ENCODE measurements at places on chromosomes 16 and 17. TPM values are rescaled to one million over a fixed set of nuclear protein-coding genes. Genes with fewer than 3 reads are reported as not detected.

DNA sequence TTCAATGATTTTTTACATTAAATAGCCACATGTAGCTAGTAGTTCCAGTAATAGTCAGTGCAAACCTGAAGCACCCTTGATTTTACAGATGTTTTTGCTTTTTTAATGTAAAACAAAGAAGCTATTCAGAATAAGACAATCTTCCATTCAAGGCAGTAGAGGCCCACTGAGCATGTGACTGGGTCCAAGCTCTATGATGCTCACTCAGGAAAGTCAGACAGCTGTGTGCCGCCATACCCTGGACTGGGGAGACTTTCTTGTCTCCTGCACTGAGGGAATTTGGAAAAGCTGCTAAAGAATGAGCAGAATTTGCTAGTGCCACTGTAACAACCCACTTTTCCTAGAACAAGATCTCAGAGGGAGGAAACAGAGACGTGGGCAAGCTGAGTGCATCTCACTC is 11.5 kb downstream of the CENPN start:
- no peak for DNase-seq
- no peaks in the 10 kb centered on the region for H3K27me3 ChIP-seq
- H3K36me3 ChIP-seq: peaks cover 53% of the 10 kb centered on the region
- H3K27ac ChIP-seq: no peak overlapping the region
- no peak overlapping the region for H3K4me3 ChIP-seq

- H3K27ac ChIP-seq: no peak overlapping the region
- no peaks in the 10 kb centered on the region for H3K27me3 ChIP-seq
- H3K4me1 ChIP-seq: no peaks in the 10 kb centered on the region
- no peak for DNase-seq
- H3K36me3 ChIP-seq: no peaks in the 10 kb centered on the region
Observed at GRCh38 chr17:10773391-10773790, 30.5 kb downstream of the TMEM238L start.

GRCh38 chr17:8711291-8711690 is 33.3 kb downstream of the CCDC42 start:
- peaks cover 9% of the 10 kb centered on the region for H3K4me1 ChIP-seq
- H3K36me3 ChIP-seq: no peaks in the 10 kb centered on the region
- no peak overlapping the region for H3K4me3 ChIP-seq
- H3K27me3 ChIP-seq: no peaks in the 10 kb centered on the region

DNA sequence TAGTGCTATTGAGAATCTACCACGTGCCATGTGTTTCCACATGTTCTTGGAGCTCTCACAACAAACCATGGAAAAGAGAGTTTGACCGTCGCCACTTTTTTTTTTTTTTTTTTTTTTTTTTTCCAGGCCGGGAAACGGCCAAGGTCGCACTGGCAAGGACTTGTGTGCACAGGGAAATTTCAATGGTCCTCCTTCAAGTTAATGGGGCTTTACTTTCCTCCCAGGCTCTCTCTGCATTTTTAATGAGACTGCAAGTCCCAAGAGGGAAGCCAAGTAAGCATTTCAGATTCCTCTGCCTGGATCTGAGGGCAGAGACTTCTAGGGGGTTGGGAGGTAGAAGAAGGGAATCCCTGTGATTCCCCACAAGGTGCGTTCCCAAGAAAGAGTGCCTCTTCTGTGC is 94.7 kb upstream of the MPHOSPH6 start:
- no peak overlapping the region for H3K4me3 ChIP-seq
- H3K36me3 ChIP-seq: no peaks in the 10 kb centered on the region
- no peaks in the 10 kb centered on the region for H3K4me1 ChIP-seq
- H3K27me3 ChIP-seq: peaks cover 14% of the 10 kb centered on the region
- no peak for DNase-seq
- no peak overlapping the region for H3K27ac ChIP-seq

The SALL1 gene
- polyA plus RNA-seq: not detected
